Activated CD8-positive, alpha-beta memory T cell treated with anti-CD3 and anti-CD28 coated beads, Interleukin-2, amount 10 ng/mL, durations not matched to agents 7 days and 5 days (primary cell): ENCODE measurements at places on chromosomes 5 and 9. TPM values are rescaled to one million over a fixed set of nuclear protein-coding genes. Genes with fewer than 3 reads are reported as not detected.
A peak's percentile ranks its signal among the peaks of the same experiment; 100 is the strongest.

Gene RFESD
- 3.0 TPM for total RNA-seq

Gene CDX1
- not detected for total RNA-seq

GRCh38 chr5:123455640-123456039 lies 32.4 kb upstream of the CEP120 start:
- DNase-seq: no peak

Gene BOD1
- 15.5 TPM for total RNA-seq

- peak; percentile 89 for DNase-seq
These were observed at the start of gene SNAPC4 for GRCh38 chr9:136400038-136400834. TSS of gene SNAPC4 (minus strand) at chr9:136400170. CDS start at chr9:136398428, 1,742 bp downstream.

DNA sequence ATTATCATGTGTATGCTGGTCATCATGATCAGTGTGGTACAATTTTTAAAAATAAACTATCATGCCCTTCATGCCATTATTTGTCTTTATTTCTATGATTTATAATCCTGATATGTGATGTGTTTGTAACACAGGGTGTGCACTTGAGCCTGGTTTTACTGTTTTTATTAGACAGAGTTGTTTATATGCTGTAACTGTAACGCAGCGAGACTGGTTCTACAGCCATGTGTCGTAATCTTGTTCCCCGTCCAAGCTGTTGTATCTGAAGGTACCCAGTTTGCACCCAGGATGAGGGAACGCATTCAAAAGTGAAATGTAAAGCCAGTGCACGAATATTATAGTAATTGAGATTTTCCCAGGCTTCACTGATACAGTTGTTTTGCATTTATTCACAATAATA lies 28.2 kb downstream of the SNX18 start:
- DNase-seq: no peak

Gene ARAP3
- total RNA-seq: 11.0 TPM

DNA sequence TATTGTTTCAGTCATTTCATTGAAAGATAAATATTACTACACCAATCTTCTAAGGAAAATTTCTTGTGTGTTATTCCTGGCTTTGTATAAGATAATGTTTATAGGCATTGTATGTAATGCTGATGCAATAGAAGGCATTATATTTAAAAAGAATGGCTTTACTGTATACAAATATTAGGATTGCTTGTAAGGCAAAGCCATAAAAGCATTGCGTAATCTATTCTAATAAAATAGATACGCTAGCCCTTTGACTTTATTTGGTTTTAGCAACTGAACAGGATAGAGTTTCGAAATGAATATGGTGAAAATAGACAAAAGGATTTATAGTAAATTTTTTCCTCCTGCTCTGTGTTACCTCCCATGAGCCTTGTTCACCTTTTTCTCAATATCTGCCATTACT lies 5.5 kb upstream of the LYSMD3 start:
- no peak for DNase-seq

DNA sequence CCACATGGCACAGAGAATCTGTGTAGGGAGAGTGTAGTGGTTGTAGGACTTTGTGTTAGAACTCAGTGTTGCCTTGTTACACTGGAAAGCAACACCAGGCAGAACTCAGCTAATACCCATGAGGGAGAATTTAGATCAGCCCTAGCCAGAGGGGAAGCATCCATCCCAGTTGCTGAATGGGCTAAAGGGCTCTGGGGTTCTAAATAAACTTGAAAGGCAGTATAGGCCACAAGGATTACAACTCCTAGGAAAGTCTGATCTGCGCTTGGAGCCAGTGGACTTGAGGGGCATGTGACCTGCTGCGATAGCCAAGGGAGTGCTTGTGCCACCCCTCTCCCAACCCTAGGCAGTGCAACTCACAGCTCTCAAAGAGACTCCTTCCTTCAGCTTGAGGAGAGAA lies 26.9 kb downstream of the PTGS1 start:
- DNase-seq: no peak

Gene CCL28
- 10.0 TPM for total RNA-seq

Gene TBC1D9B
- total RNA-seq: 83.3 TPM

DNA sequence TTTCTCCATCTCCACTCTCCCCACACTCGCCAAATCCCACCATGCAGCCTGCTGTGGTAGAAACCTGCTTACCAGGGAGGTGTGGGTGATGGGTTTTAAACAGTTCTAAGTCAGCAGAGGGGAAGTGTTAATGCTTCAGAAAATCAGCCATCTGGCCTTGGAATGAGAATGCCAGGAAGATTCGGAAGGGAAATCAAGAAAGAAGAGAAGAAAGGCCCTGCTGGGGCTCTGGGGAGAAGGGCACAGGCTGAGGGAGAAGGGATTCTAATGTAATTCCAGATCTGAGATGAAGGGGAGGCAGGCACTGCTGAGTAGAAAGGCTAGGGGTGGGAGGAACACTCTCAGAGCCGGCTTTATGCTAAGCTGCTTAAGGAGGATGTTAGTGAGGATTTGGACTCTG lies 434.7 kb upstream of the DMAC1 start:
- no peak for DNase-seq

Gene IFNA13
- total RNA-seq: not detected

GRCh38 chr5:28397502-28397941 lies 1359.1 kb upstream of the CDH9 start:
- DNase-seq: no peak

Gene ELAVL2
- total RNA-seq: not detected

DNA sequence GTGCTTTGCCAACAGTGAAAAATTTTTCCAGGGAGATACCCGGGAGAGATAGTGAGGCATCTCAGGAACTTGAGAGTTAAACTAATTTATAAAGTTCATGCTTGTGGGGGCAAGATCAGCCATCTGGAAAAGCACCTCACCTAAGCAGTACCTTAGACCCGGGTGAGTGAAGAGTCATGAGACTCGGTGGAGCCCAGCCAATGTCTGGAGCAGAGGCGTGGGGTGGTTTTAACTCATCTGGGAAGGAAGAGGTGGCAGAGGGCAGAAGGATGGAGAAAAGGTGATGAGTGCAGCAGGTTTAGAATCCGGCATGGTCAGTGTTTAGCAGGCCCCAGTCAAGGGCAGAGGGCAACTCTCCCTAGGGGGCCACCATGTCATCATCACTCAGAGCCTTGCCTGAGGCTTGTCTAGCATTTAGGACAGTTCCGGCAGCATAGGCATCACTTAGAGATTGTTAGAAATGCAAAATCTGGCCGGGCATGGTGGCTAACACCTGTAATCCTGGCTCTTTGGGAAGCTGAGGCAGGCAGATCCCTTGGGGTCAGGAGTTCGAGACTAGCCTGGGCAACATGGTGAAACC lies 4.3 kb upstream of the RNF183 start:
- no peak for DNase-seq

DNA sequence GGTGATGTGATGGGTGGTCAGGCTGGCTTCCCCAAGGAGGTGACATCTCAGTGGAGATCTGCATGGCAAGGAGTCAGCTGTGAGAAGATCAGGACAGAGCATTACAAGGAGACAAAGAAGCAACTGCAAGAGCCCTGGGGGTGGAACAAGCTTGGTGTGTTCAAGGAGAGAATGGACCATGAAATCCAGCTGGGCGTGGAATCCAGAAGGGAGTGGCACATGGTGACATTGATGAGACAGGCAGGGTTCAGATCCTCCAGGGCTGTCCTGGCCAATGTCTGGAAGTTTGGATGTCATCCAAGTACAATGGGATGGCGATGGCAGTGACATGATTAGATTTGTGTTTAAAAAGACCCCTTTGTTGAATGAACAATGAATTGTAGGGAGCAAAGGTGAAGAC lies 175.6 kb downstream of the MACROH2A1 start:
- no peak for DNase-seq

Gene SNCAIP
- total RNA-seq: not detected

Gene SNX30
- total RNA-seq: 3.6 TPM

- DNase-seq: no peak
These were observed 439.9 kb upstream of the CHD1 start for GRCh38 chr5:99368726-99369125.

- DNase-seq: no peak
These were observed 42.6 kb downstream of the NACC2 start for GRCh38 chr9:136052472-136052880.

GRCh38 chr5:124867137-124867704 lies 120.8 kb upstream of the ZNF608 start:
- DNase-seq: no peak

GRCh38 chr5:96037128-96037527 lies 75.5 kb upstream of the ELL2 start:
- DNase-seq: no peak

- DNase-seq: no peak
These were observed 95.4 kb downstream of the CACNA1B start for GRCh38 chr9:137972988-137973470.

GRCh38 chr9:95831810-95832209 lies 43.7 kb upstream of the ERCC6L2 start:
- DNase-seq: no peak

Gene NR5A1
- not detected for total RNA-seq

Gene ARPC5L
- 90.6 TPM for total RNA-seq

DNA sequence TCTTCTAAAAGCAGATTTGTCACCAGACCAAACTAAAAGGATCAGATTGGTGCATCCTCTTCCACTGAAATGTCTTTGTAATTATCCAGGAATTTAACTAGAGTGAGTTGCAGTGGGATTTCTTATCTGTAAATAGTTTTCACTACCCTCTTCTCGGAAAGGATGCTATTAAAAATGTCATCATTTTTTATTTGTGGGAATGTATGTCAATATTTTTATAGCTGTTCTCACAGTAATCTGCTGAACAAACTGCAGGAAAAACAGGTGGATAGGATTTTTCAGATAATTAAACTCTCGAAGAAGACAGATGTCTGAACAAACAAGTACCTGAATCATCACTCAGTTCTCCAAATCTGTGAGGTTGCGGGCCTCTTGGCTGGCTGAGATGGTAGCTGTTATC lies 62.7 kb downstream of the RAB14 start:
- DNase-seq: no peak

Gene MYMK
- not detected for total RNA-seq

Gene STPG3
- not detected for total RNA-seq

DNA sequence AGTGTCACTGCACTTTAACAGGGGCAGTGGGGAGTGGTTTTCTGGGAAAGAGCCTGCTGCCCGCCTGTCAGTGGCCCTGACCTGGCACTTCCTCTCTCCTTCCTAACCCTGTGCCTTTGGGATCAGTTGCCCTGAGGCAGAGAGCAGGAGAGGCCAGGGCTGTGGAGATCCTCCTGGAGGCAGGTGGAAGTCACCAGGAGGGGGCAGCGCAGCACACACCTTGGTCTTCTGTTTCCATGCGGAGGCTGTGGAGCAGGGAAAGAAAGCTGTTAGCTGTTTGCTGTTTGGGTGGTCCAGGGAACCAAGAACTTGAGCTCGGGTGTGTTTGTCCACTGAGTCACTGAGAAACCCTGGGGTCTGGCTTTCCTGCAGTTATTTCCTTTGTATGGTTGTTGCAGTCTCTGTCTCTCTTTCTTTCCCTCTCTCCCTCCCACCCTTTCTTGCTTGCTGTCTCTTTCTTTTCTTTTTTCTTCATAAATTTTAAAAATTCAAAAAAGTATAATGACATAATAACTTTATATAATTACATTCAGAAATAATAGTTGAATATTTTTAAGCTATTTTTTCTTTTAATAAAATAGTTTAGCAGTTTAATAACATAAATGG lies 28.1 kb downstream of the NTRK2 start:
- DNase-seq: peak; percentile 68

GRCh38 chr5:112529525-112529924 lies 110.4 kb upstream of the EPB41L4A start:
- no peak for DNase-seq

Gene OBP2B
- total RNA-seq: not detected

- DNase-seq: no peak
These were observed 625 bp downstream of the EXOSC2 start for GRCh38 chr9:130694205-130694604.

DNA sequence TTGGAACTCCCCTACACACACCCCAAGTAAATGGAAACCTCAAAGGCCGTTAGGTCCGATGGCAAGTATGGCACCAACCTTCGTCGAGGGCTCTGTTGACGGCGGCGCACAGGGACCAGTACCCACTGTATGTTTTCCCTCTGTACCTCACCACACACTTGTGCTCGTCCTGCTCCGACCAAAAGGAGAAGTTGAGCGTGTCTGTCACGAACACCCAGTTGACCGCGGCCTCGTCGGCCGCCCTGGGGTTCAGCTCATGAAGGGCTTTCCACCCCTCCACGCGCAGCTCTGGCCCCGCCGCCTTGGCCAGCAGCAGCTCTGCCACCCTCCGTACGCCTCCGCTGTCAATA lies 24.0 kb downstream of the HNRNPK start:
- DNase-seq: peak; percentile 57

DNA sequence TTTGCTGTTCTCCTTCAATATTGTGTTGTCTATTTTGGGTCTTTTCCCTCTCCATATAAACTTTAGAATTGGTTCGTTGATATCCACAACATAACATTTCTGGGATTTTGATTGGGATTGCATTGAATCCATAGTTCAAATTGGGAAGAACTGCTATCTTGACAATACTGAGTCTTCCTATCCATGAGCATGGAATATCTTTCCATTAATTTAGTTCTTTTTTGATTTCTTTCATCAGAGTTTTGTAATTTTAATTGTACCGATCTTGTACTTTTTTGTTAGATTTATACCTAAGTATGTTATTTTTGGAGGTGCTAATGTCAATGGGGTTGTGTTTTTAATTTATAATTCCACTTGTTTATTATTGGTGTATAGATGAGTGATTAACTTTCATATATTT lies 135.1 kb downstream of the NR3C1 start:
- no peak for DNase-seq
